Right renal cortex interstitium (tissue), 3 donors: ENCODE measurements at places on chromosomes 16 and 17. TPM values are rescaled to one million over a fixed set of nuclear protein-coding genes. Genes with fewer than 3 reads are reported as not detected.

DNA sequence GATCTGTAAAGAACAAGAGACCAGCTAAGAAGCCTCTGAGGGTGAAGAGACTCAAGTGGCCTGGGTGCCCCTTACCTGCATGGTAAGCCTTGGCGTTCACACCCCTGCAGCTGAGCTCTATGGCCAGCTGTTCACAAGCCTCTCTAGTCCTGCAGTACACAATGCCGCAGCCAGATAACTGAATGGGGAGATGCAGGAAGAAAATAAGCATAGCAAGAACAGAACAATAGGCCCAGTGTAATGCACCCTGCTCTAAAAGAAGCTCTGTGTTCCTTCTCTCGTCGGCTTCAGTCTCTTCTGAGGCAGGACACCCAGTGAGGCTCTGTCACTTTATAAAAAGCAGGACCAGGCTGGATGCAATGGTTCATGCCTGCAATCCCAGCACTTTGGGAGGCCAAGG, 5.4 kb downstream of the RECQL5 start:
- DNase-seq: no peak

- no peak for DNase-seq
These were observed 63.2 kb downstream of the METRNL start for GRCh38 chr17:83142619-83143018.

DNA sequence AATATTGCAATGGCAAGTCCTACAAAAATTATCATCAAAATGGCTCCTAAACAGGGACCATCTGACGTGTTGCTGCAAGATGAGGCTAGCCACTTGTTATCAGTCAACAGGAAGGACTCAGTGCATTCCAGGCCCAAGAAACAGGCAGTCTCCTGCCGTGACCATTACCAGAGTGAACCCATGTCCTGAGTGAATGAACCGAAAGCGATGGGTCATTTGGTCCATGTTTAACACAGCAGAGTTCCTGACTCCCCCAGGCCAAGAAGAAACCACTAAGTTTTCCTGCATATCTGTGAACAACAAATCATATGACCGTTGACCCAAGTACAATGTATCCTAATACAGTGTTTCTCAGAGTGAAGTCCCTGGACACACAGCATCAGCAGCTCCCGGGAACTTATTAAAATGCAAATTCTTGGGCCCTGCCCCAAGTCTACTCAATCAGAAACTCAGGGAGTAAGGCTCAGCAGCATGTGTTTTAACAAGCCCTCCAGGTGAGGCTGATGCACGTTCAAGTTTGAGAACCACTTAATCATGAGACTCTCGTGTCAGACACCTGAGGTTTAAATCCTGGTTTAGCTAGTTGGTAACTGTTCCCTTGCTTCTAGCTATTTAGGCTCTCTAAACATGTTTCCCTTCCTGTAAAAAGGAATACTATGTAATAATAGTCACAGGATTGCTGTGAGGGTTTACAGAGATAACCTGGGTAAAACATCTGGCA, 429.4 kb upstream of the MAF start:
- no peak for DNase-seq

- no peak for DNase-seq
These were observed 398.5 kb downstream of the RBFOX1 start for GRCh38 chr16:7731141-7731540.

GRCh38 chr16:14024283-14024682, 46.8 kb upstream of the MRTFB start:
- DNase-seq: no peak

CD300E gene
- polyA plus RNA-seq: 0.29 TPM

IRX3 gene
- 27.1 TPM for polyA plus RNA-seq

FBXL16 gene
- 1.8 TPM for polyA plus RNA-seq
